NCI-H1048 (cell line): ENCODE measurements at places on chromosomes 11 and 22.

DNA sequence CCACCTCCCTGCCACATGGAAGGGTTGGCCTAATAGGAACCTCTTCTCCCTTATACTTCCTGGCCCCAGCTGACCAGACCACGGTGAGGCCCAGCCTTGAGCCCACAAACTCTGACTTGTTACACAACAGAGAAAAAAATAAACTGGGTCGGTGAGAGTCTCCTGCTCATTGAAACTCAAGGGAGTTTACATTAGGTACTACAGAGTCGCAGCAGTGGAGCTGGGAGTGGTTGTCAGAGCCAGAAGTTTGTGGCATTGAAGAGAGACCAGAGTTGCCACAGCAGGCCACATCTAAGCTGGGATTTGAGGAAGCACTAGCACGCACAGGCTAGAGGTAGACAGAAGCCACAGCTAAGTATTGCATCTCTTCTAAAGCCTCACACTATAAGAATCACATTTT, 296.2 kb downstream of the DDX10 start:
- DNase-seq: no peak

- DNase-seq: no peak
These were observed 40.8 kb downstream of the RIBC2 start for GRCh38 chr22:45454275-45454674.

- DNase-seq: no peak
These were observed 31.7 kb downstream of the DCDC1 start for GRCh38 chr11:31337806-31338205.

GRCh38 chr11:281486-282161, 3.4 kb downstream of the NLRP6 start:
- no peak for DNase-seq

DNA sequence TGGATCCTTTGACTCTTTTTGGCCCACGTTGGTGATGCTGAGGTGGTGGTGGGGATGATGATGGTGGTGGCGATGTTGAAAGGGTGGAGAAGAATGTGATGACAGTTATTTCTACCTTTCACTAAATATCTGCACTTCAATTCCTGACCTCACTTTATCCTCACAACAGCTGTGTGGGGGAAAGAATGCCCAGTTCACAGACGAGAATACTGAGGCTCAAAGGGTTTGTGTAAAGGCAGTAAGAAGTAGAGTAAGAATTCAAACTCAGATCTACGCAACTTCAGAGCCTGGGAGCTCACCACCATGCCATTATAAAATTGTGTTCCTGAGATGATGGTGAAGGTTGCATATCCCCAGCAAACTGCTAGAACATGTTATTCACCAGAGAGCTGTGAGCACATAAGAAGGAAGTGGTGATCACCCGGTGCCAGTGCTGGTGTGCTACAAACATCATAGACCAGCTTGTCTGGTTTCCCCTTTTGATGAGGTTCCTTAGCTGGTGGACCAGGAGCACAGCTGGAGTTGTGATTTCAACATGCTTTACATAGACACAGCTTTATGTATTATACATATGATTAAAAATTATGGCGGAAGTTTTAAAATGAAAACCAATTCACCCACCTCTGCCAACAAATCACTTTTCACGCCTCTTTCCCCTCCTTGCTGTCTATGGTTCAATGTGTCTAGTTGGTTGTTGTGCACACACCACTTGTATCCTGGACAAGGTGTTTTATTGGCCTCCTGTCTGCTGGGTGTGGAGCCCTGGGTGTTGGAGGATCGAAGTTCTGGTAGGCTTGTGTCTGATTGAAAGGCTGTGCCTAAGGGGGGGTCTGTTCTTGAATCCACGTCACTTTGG, 6.2 kb downstream of the ST14 start:
- no peak for DNase-seq

DNA sequence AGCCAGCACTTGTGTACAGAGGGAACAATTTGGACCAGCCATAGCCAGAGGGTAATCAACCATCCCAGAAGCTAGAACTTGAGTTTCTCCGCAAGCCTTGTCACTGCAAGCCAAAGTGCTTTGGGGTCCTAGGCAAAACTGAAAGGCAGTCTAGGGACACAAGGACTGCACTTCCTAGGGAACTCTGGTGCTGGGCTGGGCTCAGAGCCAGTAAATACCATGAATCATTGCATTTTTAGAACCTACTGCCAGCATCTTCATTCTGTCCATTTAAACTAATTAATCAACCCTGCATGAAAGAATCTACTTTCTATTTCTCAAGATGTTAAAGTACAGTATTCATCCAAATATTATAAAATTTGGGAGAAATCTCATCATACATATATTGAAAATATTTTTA, 20.0 kb downstream of the PATE3 start:
- DNase-seq: no peak

DNA sequence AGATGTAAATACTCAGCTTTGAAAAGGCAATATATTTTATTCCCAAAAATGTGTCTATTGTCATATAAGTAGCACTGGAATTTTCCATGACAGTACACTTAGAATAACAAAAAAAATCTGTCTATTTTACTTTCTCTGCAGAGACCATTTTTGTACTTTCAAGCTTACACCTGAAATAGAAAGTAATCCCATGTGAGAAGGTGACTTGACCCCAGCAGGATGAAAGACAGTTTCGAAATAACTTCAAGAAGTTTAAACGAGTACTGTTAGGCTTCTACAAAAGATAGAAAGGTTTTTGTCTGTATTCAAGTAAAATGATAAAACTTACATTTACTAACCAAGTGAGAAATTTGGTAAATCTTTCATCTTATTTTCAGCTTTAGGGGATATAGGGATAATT, 259.9 kb upstream of the CTSC start:
- no peak for DNase-seq

- DNase-seq: no peak
These were observed 531.9 kb upstream of the ISX start for GRCh38 chr22:34534101-34534500.

GRCh38 chr11:123537726-123538125, 107.7 kb downstream of the GRAMD1B start:
- DNase-seq: no peak

DNA sequence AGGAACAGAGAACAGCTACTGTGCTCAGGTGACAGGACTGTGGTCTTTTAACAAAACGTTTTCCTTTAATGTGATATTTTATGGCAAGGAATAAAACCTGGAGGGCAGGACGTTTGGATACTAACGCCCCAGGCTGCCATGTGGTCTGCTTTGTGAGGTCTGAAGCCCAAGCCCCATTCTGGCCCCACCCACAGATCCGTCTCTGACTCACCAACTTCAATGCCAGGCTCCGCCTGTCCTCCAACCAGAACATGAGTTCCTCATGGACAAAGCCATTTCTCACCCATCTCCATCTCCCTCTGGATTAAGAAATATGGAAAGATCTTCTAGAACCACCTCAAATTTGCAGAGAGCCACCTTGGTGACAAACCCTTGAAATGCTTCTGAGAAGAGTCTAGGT, 148.8 kb downstream of the CRYBB2 start:
- DNase-seq: no peak

DNA sequence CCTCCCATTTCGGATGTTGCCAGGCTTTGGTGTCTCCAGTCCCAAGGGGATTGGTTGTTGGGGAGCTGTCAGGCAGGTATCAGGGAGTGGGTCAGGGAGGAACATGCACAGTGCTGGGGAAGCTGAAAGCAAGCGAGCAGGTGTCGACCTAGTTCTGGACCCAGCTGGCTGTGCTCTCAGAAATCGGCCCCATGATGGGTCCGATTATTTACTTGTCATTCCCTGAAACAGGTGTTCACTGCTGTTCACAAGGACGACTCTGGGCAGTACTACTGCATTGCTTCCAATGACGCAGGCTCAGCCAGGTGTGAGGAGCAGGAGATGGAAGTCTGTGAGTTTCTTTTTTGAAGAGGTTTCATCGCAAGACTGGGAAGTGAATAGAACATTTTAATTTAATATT, 76.8 kb downstream of the JAM3 start:
- no peak for DNase-seq

- no peak for DNase-seq
These were observed 33.9 kb downstream of the ARRB1 start for GRCh38 chr11:75317446-75318122.

DNA sequence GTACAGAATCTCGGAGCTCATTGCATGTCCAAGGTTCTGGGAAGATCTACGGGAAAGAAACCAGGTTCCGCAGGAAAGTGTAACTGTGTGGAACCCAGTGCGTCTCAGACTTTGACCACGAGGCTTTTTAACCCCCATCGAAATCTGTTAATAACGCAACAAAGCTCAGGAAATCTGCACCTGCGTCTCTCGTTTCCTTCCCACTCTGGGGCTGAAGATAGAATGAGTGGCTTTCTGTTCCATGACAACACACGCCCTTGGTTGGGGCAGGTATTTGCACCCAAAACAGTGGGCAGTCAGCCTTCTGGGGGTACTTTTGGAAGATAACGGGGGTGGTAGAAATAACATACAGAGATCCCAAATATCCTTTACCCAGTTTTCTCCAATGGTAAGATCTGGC, 38.5 kb downstream of the ISX start:
- no peak for DNase-seq

DNA sequence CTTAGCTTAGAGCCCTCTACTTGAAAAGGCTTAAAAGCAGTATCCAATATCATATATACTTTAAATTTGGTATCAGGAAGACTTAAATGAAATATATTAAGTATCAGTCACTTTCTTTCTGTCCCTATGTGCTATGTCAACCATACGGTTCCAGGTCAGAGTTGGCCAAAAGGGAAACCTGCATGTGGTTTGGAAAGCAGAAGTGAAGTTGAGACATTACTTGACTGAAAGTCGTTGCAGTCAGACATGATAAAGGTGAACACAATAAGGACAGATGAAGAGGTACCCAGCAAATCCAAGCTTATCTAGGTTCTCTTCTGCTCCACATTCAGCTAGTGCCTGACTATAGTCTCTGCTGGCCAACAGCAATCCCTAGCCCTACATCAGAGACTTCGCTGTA, 336.8 kb downstream of the KCNA4 start:
- no peak for DNase-seq

DNA sequence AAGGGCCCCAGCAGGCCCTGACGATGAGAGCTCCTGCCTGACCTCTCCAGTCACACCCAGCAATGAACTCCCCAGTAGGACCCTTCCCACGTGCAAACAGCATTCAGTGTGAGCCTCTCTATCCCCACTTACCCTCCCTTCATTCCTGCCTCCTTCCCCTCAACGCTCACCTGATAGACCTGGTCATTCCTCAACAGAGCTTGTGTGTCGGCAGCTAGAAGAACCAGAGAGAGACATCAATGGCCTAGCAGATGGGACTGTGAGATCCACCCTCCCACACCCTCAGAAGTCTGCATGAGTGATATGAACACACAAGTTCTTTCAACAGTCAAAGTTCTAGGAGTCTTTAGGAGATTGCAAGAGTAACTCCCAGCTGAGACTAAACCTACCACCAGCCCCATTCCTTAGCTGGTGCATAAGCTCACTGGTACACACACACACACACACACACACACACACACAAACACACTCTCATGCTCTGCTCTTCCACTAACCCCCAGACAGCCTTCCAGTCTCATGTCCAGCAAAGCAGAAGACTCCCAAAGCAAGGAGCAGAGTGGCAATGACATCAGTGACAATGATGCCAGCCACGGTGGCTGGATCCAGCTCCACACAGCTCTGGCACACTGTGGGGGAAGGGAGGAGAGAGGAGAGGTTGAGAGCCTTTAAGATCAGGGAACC, 3.1 kb downstream of the CD3D start:
- no peak for DNase-seq

GRCh38 chr11:126918556-126918955, 82.0 kb downstream of the KIRREL3 start:
- DNase-seq: no peak

- no peak for DNase-seq
These were observed 9.5 kb downstream of the KCTD17 start for GRCh38 chr22:37060801-37061610.

GRCh38 chr11:17734986-17735817, 621 bp downstream of the KCNC1 start:
- DNase-seq: peak; percentile 20

GRCh38 chr22:36562261-36562835, 33.4 kb upstream of the EIF3D start:
- no peak for DNase-seq

- DNase-seq: no peak
These were observed 30.7 kb downstream of the SPON1 start for GRCh38 chr11:13993096-13993765.

DNA sequence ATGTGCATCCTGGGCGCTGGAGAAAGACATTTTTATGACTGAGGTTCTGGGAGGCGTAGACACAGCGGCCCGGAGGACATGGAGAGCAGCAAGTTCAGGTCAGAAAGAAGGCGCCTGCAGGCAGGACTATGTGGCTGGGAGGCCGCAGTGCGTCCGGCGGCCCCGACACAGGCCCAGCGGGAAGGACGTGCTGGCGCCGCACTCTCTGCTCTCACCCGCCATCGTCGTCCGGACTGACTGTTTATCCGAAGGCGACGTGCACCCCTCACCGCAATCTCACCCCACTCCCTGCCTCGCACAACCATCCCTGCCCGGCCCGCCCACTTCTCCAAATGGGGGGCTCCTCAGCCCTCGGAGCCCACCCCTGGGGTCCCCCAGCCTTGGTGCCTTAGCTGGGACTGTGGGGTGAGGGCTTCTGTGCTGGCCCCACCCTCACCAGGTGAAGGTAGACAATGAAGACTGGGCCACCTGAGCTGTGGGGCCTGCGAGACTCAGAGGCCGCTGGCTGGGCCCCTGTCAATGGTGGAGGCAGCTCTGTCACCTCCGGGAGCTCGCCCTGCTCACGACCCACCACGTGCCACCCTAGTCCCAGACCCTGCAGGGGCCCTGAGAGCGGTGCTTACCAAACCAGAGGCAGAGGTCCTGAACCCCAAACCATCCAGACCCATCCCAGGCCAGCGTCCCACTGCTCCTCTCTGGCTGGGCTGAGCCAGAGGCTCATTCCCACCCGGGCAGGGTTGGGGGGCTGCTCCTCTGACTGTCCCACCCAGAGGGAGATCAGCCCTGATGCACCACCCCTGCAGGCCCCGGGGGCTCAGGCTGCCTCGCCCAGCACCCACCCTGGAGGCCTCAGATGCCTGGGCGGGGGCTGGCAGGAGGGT, 16.2 kb upstream of the MUC5B start:
- DNase-seq: no peak

DNA sequence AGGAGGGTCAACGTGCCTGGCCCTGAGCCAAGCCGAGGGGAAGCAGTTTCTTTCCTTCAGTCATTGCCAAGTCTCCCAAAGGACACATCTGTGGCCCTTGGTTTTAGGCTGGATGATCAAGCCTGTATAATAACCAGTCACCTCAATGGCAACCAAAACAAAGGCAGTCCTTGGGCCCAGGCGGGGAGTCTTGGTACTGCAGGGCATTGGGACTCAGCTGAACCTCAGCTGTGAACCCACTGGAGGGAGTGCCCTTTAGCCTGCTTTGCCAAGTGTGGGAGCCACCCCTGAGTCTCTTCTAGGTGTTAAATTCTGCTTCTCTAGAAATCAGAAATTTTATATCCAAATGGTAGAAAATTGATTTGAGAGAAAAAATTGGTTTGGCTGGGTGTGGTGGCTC, 36.9 kb downstream of the CPT1A start:
- no peak for DNase-seq

- DNase-seq: no peak
These were observed 72.4 kb downstream of the CYP2R1 start for GRCh38 chr11:14819596-14819995.

DNA sequence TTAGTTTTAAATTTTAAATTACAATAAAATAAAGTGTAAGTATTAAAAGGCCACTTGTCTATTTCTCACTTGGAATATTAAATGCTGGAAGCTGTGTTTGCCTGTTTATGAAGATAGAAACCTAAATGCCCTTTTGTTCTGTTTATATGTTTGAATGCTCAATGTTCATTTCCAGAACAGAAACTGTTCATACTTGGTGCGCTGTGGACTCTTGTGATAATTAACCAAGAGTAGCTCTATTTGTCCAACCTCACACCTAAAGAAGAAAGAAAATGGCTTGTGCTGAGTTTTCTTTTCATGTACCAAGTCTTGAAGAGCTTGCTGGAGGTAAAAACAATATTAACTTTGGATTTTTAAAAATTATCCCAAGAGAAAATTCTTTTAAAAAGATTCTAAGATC, 5.7 kb downstream of the C11orf54 start:
- DNase-seq: no peak
